ENCODE measurements at places on chromosomes 4 and X.
A peak's percentile ranks its signal among the peaks of the same experiment; 100 is the strongest.

GRCh38 chr4:142909908-142910307 is 63.8 kb upstream of the INPP4B start:
- no peak for DNase-seq

GRCh38 chr4:40984051-40984450 is 230.3 kb downstream of the APBB2 start:
- DNase-seq = no peak

- DNase-seq = no peak
Measured at GRCh38 chr4:75737398-75737797, 13.0 kb downstream of the USO1 start.

DNA sequence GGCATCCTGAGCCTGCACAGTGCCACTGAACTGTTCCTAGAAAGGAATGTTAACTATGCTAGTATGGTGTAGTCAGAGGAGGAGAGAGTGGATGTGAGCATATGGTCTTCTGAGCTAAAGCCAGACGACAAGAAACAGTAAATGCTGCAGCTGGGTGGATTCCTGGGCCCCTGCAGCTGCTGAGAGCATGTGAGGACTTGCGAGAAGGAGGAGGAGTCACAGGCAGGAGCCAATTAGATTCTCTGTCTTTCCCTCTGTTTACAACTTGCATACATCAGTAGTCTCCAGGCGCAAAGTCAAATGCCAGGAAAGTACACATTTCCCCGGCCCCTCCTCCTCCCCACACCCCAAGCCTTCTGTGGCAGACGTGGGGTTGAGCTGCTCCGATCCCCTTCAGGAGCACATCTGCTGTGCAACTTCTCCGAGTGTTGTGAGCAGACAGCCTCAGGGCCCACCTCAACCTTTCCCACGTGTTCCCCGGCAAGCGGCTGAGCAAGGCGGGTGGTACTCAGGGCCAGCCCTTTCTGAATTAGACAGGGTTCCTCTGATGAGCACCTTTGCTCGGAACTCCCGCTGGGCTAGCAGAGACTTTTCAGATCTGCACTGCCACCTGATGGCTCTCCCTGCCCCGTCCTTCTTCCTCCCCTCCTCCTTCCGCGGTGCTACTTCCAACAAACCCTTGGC is 108.7 kb upstream of the ATP6AP2 start:
- peak; percentile 56 for DNase-seq

- no peak for DNase-seq
Measured at GRCh38 chr4:54843106-54843505, 185.3 kb downstream of the KIT start.

Data from right renal pelvis (tissue), 4 donors.